GM04503 (cell line): ENCODE measurements at places on chromosomes 1 and 21.

GRCh38 chr1:177065430-177065829 lies 99.1 kb downstream of the ASTN1 start:
- DNase-seq, result no peak

DNA sequence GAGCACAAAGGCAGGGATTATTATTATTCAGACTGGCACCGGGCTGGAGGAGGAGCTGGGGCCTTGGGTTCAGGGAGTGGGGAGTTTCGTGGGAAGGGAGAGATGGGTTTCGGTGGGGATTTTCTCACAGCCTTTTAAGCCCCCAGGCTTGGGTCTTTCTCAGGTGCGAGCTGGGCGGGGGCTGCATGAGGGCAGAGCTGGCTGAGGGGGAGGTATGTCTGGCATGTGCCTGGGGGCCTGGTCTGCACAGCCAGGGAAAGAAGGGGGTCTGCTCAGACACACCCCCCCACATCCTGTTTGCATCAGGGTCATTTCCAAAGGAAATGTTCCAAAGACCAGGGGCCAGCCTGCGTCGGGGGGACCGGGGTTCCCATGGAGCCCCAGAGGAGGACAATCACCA lies 21.6 kb downstream of the GRHL3 start:
- DNase-seq, result no peak

DNA sequence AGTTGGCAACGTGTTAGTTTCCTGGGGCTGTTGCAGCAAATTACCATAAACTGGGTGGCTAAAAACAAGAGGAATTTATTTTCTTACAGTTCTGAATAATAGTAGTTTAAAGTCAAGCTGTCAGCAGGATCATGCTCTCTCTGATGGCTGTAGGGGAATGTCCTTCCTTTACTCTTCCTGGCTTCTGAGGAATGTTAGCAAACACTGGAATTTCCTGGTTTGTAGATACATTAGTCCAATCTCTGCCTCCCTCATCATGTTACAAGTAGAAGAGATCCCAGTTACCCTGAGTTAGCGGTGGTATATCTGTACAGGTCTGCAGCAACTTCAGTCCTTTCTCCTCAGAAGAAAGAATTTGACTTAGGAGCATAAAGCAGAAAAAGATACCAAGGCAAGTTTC lies 2249.1 kb downstream of the NCAM2 start:
- no peak for DNase-seq

DNA sequence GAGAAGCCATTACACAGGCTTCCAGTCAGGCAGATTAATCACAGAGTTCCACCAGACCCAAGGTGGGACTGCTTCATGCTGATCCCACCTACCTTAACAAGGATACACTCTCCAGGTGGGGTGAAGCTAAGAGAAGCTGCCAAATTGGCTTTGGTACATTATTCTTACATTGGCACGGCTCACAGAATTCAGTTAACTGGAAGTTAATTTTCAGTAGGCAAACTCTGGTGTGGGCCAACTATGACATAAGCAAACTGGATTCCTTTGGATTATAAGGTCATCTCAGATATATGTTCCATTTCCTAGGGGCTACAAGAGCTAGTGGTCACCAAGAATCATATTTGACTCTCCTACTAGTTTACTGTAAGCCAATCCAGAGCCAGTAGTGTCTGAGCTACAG lies 448.8 kb upstream of the BEND5 start:
- DNase-seq, result no peak

GRCh38 chr1:186670297-186671135 lies 9.7 kb downstream of the PTGS2 start:
- DNase-seq, result no peak

GRCh38 chr1:12161662-12162458 lies 4.9 kb upstream of the TNFRSF1B start:
- peak; percentile 57 for DNase-seq

DNA sequence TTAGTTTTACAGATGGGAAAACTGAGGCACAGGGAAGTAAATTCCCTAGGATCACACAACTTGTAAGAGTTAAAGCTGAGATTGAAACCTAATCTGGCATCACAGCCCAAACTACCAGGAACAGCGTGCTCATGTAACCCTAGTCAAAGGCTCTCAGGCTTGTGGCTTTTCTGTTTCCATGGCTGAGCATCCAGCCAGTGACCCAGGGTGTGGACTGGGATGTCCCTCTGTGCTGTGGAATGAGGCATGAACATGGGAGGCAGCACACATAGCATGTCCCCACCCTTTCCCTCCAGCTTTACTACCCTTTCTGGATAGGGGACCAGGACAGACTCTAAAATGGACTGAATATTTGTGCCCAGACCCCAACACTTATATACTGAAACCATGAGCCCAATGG lies 35.1 kb upstream of the RGS16 start:
- no peak for DNase-seq

DNA sequence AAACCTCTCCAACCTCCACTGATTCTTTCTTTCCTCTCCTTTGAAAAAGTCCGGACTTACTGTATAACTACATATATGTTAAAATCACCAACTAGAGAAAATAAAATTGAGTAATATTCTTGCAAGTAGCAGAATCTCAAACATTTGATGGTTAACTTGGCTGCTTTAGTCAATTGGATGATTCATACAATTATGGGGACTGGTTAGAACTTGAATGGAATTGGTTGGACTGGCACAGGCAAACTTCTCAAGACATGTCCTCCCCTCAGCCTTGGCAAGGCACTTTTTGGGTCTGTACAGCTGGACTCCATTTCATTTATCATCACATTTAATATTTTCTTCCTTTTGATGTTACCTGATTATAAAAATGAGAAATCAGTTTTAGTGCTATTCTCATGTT lies 6.5 kb downstream of the WLS start:
- DNase-seq, result no peak

DNA sequence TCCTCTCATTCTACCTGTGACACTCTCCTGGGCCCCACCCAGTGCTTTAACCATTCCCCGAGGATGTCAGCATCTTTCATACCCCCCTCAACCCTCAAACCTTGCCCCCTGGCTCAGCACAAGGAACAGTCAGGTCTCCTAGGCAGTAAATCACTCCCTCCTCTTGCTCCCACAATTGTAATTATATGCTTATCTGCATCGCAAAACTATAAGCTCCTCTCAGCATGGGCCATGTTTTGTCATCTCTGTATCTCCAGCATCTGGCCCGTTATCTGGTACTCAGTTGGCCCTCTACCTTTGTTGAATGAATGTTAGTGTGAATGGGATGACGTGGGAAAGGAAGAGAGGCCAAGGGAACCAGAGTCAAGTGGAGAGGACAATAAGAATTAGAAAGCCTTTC lies 2.8 kb upstream of the ELOVL1 start:
- no peak for DNase-seq

DNA sequence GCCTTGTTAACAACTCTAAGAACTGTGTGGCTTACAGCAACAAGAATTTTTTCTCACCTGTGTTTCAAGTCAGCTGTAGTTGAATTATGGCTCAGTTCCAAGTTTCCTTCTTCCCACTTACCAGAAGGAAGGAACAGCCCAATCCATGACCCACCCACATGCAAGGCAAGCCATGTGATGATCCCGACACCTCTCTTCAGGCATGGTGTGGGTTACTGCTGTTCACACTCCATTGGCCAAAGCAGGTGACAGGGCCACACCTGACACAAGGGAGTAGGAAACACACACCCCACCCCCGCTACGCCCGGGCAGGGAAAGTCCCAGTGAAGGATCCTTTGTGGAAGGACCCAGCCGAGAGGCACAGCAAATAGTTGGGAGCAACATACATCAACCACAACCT lies 36.3 kb downstream of the KCNJ15 start:
- no peak for DNase-seq

- DNase-seq, result no peak
These were observed 549.9 kb downstream of the PTPRU start for GRCh38 chr1:29786195-29786594.

DNA sequence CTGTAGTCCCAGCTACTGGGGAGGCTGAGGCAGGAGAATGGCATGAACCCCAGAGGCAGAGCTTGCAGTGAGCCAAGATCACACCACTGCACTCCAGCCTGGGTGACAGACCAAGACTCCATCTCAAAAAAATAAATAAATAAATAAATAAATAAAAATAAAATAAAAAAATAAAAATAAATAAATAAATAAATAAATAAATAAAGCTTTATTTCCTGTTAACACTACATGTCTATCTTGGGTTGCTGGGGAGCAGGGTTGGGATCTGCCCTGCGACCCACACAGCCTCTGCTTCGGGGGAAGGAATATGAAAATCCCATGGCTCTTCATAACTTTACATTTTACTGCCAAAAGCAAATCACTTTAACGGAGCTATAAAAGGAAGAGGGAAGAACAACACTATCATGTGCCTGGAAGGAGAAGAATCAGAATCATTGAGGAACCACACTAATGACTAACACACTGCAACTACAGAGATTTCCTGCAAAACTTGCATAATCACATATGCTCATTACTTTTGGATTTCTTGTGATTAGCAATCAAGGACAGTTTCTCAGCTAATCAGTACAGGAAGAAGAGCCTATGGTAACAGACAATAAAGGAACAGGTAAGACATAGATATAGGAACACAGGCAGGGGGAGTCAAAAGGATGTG lies 72.8 kb upstream of the CD55 start:
- no peak for DNase-seq

DNA sequence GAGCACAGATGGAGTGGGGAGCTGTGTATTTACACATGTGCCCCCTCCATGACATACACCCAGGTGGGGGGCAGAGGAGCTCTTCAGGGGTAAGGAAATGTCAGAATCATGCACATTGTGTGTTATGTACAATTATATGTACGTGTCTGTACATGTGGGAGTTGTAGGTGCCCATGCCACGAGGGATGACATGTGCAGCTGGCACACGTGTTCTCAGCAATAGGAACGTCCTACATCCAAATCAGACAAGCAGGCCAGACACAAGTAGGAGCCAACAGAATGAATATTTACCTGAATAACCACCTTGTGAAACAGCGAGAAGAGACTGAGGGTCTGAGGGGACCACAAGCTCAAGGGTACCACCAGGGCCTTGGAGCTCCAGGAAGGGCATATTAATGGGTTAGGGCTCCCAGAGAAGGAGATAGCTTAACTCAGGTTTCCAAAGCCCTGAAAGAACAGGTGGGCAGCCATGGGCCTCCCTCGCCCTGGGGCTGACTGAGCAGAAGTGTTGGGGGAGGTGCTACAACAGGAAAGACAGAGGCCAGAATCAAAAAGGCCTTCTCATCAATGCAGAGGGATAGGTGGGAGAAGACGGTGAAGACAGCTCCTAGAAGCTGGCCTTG lies 3.2 kb downstream of the COL16A1 start:
- no peak for DNase-seq

- no peak for DNase-seq
These were observed 18.1 kb downstream of the NAV1 start for GRCh38 chr1:201556841-201557571.

DNA sequence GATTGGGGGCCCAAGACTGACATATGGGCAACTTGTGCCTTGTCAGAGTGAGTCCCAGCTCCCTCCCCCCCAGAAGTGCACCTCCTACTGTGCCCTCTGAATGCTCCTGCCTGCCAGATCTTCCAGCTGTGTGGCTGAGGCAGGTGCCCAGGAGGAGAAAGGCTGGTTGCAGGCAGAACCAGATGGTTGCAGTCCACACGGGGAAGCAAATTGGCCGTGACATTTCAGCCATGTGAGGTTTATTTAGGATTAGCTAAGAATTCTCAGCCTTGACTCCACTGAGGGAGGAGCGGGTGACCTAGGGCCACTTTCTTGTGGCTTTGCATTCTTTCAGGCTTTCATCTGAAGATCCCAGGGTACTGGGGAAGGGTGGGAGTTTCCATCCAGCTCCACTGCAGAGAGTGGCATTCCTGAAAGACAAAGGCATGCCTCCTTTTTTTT lies 33.8 kb downstream of the PEX14 start:
- DNase-seq, result no peak

DNA sequence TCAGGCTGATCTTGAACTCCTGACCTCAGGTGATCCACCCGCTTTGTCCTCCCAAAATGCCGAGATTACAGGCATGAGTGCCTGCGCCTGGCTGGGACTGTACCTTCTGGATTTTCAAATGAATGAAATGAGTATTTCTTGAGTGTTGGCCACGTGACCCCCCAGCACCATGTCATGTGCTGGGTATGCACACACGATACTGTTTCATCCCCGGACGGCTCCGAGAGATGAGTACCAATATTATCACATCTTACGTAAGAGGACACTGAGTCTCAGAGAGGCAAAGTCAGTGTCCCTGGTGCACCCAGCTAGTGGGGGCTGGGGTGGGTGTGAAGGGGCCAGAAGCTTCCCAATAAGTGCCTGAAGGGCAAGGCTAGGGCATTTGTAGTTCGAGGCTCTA lies 780 bp upstream of the CROCC start:
- DNase-seq, result no peak

GRCh38 chr1:30588311-30589073 lies 134.9 kb downstream of the MATN1 start:
- no peak for DNase-seq

GRCh38 chr1:245079021-245079609 lies 75.7 kb upstream of the KIF26B start:
- no peak for DNase-seq

- DNase-seq, result no peak
These were observed 142.3 kb downstream of the PLXNA2 start for GRCh38 chr1:208101661-208102431.

GRCh38 chr1:77857552-77857951 lies 30.9 kb upstream of the NEXN start:
- no peak for DNase-seq

GRCh38 chr1:12661606-12662219 lies 17.8 kb downstream of the AADACL4 start:
- no peak for DNase-seq

DNA sequence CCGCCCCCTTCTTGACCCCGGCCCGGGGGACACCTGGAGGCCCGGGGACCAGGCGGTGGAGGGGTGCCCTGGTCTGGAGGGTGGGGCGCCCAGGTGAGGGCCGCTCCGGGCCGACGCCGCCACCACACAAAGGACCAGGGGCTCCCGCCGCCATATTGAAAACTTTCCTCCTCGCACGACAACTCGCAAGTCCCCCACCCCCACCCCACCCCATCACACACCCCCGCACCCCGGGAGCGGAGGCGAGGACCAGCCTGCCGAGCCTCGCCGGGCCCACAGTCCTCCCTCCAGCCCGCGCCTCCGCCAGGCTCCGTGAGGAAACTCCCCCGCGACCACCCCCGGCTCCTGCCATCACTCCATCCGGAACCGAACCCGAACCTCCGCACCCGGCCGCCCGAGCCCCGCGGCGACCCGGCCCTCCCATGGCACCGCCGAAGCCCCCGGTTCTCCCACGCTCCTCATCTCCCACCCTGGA lies 733 bp downstream of the KDM5B start:
- DNase-seq, result no peak

- no peak for DNase-seq
These were observed 2.9 kb downstream of the LAMC1 start for GRCh38 chr1:183025782-183026774.

GRCh38 chr1:184608581-184608980 lies 146.1 kb downstream of the EDEM3 start:
- DNase-seq, result no peak

- no peak for DNase-seq
These were observed 11.8 kb upstream of the ATP13A2 start for GRCh38 chr1:17023573-17023972.
